ENCODE measurements at places on chromosomes 11 and 22. TPM values are rescaled to one million over a fixed set of nuclear protein-coding genes. Genes with fewer than 3 reads are reported as not detected.

- no peak for DNase-seq
- H3K4me1 ChIP-seq: peaks cover 45% of the 10 kb centered on the region
- no peaks in the 10 kb centered on the region for H3K36me3 ChIP-seq
- no peak overlapping the region for H3K27ac ChIP-seq
Measured at GRCh38 chr11:125136001-125136400, 24.6 kb upstream of the TMEM218 start.

GRCh38 chr11:44112091-44112821, 16.8 kb downstream of the EXT2 start:
- no peak overlapping the region for H3K4me3 ChIP-seq
- peaks cover 10% of the 10 kb centered on the region for H3K36me3 ChIP-seq
- no peak for DNase-seq
- H3K4me1 ChIP-seq: peaks cover 10% of the 10 kb centered on the region
- H3K27ac ChIP-seq: no peak overlapping the region

GRCh38 chr11:54558919-54559318, 44.9 kb downstream of the OR4C46 start:
- H3K4me1 ChIP-seq: no peaks in the 10 kb centered on the region
- no peak for DNase-seq
- H3K4me3 ChIP-seq: no peak overlapping the region
- H3K36me3 ChIP-seq: no peaks in the 10 kb centered on the region
- H3K27me3 ChIP-seq: no peaks in the 10 kb centered on the region

- no peak overlapping the region for H3K4me3 ChIP-seq
- H3K36me3 ChIP-seq: no peaks in the 10 kb centered on the region
- H3K4me1 ChIP-seq: no peaks in the 10 kb centered on the region
- no peak for DNase-seq
Measured at GRCh38 chr11:58152781-58153180, 27.5 kb upstream of the OR9I1 start.

DNA sequence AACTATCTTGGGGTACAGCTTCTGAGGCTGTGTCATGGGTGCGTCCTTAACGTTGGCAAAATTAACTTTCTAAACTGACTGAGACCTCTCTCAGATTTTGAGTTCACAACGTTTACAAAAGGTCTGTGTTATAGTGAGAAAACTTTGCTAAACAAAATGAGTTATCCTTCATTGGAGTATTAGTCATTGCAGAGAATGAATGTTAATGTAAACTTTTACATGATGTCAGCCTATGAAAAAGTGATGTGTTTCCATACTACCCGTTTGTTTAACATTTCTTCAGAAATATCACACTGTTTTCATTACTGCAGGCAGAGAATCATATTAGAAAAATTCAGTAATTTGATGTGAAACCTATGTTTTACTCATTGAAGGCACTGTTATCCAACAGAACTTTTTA, 32.1 kb downstream of the HSD17B12 start:
- H3K36me3 ChIP-seq: no peaks in the 10 kb centered on the region
- H3K27me3 ChIP-seq: no peaks in the 10 kb centered on the region
- H3K27ac ChIP-seq: no peak overlapping the region
- no peak overlapping the region for H3K4me3 ChIP-seq
- H3K4me1 ChIP-seq: no peaks in the 10 kb centered on the region
- DNase-seq: no peak

DNA sequence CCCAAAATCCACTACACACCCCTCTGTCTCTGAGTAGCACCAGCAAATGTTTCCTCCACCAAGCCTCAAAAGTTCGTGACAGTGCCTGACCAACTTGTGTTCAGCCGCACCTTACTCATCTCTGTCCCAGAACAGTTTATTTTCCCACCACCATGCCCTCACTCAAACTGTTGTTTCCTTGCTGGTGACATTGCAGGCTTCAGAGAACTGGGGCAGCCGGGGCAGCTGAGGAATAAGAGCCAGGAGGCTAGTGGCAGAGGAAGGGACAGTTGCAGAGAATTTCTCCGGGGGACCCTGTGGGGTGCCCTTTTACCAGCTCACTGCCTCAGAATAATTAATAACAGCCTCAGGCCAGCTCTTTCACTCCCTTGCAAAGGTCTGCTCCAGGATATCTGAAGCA, 709 bp upstream of the KCNE3 start:
- DNase-seq: no peak
- H3K27me3 ChIP-seq: peaks cover 27% of the 10 kb centered on the region
- peaks cover 15% of the 10 kb centered on the region for H3K4me1 ChIP-seq
- H3K36me3 ChIP-seq: no peaks in the 10 kb centered on the region
- H3K4me3 ChIP-seq: no peak overlapping the region

DNA sequence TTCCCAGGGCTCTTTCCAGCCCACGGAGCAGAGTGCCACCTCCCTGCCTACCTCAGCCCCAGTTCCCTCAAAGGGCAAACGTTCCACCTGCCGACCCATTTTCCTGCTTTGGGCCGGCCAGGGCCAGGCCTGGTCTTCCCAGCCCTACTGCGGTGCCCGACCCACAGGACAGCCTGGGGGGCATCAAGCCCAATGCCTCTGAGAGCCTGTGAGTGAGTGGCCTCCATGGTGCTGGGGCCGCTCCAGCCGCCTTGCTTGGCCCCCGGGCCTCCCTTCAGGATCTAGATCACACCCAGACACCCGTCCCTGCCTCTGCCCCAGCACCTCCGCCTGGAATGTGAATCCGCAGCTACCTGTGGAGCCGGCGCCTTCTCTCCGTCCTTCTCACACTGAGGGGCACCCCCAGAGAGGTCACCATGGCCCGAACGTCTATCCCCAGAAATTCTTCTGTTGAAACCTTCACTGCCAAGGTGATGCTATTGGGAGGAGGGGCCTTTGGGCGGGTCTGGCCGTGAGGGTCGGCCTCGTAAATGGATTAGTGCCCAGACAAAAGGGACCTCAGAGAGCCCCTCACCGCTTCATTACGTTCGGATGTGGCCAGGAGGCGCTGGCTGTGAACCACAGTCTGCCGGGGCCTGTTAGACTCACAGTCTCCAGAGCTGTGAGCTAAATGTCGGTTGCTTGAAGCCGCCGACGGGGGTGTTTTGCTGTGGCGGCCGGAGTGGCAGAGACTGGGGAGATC, 36.2 kb upstream of the BRSK2 start:
- H3K27ac ChIP-seq: no peak overlapping the region
- no peaks in the 10 kb centered on the region for H3K36me3 ChIP-seq
- no peaks in the 10 kb centered on the region for H3K27me3 ChIP-seq
- DNase-seq: peak; percentile 61
- no peak overlapping the region for H3K4me3 ChIP-seq

- H3K27me3 ChIP-seq: no peaks in the 10 kb centered on the region
- no peaks in the 10 kb centered on the region for H3K4me1 ChIP-seq
- no peak overlapping the region for H3K4me3 ChIP-seq
- H3K27ac ChIP-seq: no peak overlapping the region
- no peak for DNase-seq
- no peaks in the 10 kb centered on the region for H3K36me3 ChIP-seq
Measured at GRCh38 chr22:43200031-43200430, 13.1 kb upstream of the TTLL12 start.

- no peaks in the 10 kb centered on the region for H3K36me3 ChIP-seq
- H3K4me1 ChIP-seq: peaks cover 26% of the 10 kb centered on the region
- DNase-seq: no peak
- H3K27ac ChIP-seq: no peak overlapping the region
- H3K27me3 ChIP-seq: no peaks in the 10 kb centered on the region
- no peak overlapping the region for H3K4me3 ChIP-seq
Measured at GRCh38 chr11:3134218-3134621, 30.9 kb downstream of the OSBPL5 start.

DNA sequence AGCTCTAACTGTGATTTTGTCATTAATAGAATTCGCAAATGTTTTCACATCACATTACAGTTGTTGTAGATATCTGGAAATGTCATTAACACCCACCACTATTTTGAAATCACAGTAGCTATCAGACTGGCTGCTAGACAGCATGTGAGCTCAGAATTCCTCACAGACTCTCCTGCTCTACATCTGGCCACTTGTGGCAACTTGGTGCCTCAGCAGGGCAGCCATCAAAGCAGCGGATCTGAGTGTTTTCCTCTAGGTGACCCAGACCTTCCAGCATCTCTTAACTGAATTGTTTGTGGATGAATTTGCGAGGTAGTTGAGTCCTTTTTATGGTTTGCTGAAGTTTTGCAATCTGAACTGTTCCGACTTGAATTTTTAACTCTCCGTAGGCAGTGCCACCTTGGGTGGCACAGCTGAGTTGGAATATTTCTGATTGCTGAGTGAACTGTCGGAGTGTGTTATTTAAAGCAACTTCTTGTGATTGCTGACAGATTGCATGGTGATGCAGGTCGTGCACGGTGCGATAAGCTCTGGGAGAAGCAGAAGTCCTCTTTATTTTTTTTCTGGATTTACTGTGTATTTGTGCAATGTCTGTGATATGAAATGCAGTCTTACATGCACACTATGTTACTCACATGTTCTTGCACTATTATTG, 114.0 kb upstream of the PLET1 start:
- H3K4me3 ChIP-seq: no peak overlapping the region
- no peaks in the 10 kb centered on the region for H3K36me3 ChIP-seq
- no peaks in the 10 kb centered on the region for H3K4me1 ChIP-seq
- H3K27me3 ChIP-seq: no peaks in the 10 kb centered on the region
- H3K27ac ChIP-seq: no peak overlapping the region

- DNase-seq: peak; percentile 85
- H3K36me3 ChIP-seq: no peaks in the 10 kb centered on the region
- no peak within 1 kb of the TSS for H3K27ac ChIP-seq
- H3K27me3 ChIP-seq: peaks cover 85% of the 10 kb centered on the region
Measured at GRCh38 chr11:67372993-67373647, at the start of gene CLCF1. TSS of gene CLCF1 (minus strand) at chr11:67373598. CDS start at chr11:67373539, 59 bp downstream.

GRCh38 chr11:32008880-32009551, 81.9 kb upstream of the RCN1 start:
- no peaks in the 10 kb centered on the region for H3K27me3 ChIP-seq
- H3K4me3 ChIP-seq: no peak overlapping the region
- no peak for DNase-seq
- peaks cover 26% of the 10 kb centered on the region for H3K4me1 ChIP-seq

DNA sequence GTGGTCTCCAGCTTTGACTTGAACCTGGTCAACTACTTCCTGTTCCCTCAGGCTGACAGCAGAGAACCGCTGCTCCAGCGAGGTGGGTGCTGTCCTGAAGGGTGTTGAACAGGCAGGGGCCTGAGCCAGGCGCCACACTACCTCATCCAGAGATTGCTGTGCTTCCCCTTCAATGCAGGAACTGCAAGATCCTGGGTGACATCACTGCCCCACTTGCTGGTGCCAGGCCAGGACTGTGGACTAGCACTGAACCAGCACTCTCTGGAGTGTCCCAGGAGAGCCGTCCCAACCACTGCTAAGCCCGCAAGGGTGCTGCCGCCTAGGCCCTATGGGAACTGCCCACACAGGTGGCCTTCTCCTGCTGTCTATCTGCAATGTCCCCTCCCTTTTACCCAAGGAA, 51.7 kb downstream of the GAB4 start:
- no peaks in the 10 kb centered on the region for H3K36me3 ChIP-seq
- H3K4me3 ChIP-seq: no peak overlapping the region
- no peak overlapping the region for H3K27ac ChIP-seq
- H3K4me1 ChIP-seq: no peaks in the 10 kb centered on the region
- no peak for DNase-seq
- H3K27me3 ChIP-seq: no peaks in the 10 kb centered on the region

DNA sequence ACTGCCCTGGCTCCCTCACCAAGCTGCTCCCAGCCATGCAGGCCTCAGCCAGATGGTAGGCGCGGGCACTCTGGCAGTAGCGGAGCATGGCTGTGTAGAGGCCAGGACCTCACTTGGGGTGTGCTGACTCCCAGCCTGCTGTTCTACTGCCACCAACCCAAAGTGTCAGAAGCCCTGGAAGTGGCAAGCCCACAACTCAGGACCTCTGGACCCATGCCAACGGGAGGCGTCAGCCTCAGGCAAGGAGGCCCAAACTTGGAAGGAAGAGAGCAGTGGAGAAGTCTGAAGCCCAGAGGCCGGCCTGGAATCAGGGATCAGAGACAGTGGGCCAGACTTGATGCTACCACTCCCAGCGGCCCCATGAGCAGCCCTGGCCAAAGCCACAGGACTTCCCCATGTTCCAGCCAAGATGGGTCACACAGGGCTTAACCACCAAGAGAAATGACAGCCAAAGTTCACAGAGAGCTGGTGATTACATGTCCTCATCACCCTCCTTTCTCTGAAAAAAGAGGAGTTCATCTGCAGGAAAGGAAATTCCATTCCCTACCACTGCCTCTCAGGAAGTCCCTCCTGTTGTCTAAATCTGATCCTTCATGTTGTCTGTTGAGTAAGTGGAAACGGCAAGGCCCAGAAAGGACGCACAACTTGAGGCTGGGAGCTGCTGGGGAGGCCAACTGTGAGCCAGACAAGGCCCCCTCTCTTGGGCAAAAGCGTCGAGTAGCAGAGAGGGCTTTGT, 4.4 kb downstream of the ARRB1 start:
- peaks cover 34% of the 10 kb centered on the region for H3K4me1 ChIP-seq
- no peak overlapping the region for H3K4me3 ChIP-seq
- DNase-seq: no peak
- peaks cover 21% of the 10 kb centered on the region for H3K27me3 ChIP-seq
- H3K27ac ChIP-seq: no peak overlapping the region

DNA sequence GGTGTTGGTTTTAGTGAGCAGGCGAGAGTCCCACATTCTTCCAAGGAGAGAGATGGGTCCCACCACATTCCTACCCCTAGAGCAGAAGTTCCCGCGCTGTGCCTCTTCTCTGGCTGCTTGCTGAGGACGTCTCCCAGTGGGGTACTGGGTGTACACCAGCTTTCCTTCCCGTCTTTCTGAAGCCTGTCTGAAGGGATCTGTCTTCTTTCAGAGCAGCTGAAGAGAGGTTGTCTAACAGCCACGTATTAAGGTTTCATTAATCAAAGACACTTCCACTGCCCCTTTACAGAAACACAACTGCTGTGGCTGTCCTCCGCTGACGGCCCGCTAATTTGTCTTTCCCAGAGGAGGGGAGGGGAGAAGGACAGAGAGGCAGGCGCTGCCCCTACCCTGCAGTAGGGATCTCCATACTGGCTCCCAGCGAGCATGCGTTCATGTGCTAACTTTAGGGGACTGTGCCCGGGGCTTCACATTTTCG, 56.0 kb downstream of the ZBTB16 start:
- H3K27ac ChIP-seq: peak overlapping the region; percentile 66
- H3K4me3 ChIP-seq: no peak overlapping the region
- no peaks in the 10 kb centered on the region for H3K36me3 ChIP-seq
- peaks cover 42% of the 10 kb centered on the region for H3K4me1 ChIP-seq
- peak; percentile 53 for DNase-seq
- H3K27me3 ChIP-seq: no peaks in the 10 kb centered on the region

GRCh38 chr11:93072229-93072914, 102.9 kb downstream of the MTNR1B start:
- H3K36me3 ChIP-seq: no peaks in the 10 kb centered on the region
- H3K27me3 ChIP-seq: no peaks in the 10 kb centered on the region
- no peak overlapping the region for H3K4me3 ChIP-seq
- H3K4me1 ChIP-seq: peaks cover 8% of the 10 kb centered on the region
- DNase-seq: no peak

KRTAP5-7 gene
- not detected for total RNA-seq

DSCAML1 gene
- total RNA-seq: 0.06 TPM

MFNG gene
- total RNA-seq: 10.6 TPM

ANGPTL5 gene
- not detected for total RNA-seq

ANO5 gene
- total RNA-seq: 9.9 TPM

RHOD gene
- total RNA-seq: 6.6 TPM

Measured in neural progenitor cell (in vitro differentiated cells).